ENCODE measurements at places on chromosomes 4 and X.

DNA sequence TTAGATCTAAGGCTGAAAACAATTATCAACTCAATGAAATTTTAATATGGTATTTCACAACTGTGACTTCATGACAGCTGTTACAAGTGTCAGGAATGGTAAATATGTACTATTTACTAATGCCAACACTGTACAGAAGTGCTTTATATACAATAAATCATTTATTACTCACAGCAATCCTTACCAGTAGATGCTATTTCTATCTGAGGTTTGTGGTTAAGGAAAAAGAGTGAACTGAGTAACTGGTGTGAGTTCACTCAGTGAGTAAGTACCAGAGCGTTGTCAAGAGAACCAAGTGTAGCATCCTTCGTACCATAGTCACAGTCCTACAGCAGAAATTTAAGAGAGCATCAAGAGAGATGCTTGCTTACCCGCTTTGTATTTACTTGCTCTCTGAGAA lies 23.3 kb downstream of the MTHFD2L start:
- ATAC-seq: no peak

DNA sequence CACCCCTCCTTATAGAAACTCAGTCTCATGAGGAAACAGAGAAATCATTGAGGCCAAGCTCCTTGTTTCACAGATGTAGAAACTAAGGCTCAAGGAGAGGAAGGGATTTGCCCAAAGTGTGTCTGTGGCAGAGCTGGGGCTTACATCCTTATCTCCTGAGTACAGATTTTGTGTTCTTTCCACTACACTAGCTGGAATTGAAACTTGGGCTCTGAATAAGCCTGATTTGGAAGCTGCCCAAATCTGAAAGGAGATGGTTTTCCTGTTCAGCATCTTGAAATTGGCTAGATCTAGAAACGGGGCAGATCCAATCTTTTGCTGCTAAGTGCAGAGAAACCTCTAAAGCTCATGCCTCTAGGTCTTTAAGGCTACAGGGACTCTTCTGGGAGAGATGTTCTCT lies 24.3 kb downstream of the AWAT2 start:
- no peak for ATAC-seq

DNA sequence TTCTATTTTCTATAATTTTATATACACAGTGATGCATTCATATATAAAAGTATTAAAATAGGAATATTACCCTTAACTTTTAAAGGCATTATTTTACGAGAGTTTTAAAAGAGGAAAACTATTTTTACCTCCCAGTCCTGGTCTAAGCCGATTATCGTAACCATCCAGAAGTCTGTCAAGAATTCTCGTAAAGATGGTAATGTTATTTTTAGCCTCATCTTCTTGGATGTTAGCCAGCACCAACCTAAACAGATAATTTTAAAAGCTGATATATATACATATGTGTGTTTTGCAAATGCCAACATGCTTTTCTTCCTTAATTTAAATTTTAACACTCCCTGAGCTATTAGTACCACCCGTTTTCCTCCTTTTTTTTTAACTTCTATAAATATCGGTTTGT lies 4.0 kb downstream of the GABRA2 start:
- no peak for ATAC-seq

- no peak for ATAC-seq
Observed at GRCh38 chrX:152445926-152446325, 5.2 kb downstream of the GABRA3 start.

GRCh38 chr4:23877758-23878229 lies 12.1 kb downstream of the PPARGC1A start:
- no peak for ATAC-seq

- ATAC-seq: no peak
Observed at GRCh38 chr4:155208258-155209054, at the start of gene NPY2R. Gene NPY2R (plus strand): TSS chr4:155208636. CDS start chr4:155213940, 5,304 bp downstream.

DNA sequence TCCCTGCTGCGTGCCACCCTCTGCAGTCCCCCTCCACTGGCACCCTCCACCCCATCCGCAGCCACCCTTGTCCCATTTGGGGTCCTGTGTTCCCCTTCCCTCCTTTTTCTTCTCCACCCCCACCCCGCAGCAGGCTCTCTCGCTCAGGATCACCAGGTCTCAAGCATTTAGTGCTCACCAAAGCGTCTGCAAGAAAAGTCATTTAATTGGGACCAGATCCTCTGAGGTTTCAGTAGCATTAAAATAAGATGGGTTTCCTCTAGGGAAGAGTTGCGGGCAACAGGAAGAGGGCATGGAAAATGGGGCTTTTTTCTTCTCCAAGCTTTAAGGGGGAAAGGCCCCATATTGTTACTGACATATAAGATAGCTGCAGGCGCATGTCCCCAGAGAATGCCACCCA lies 4.9 kb upstream of the HAUS7 start:
- no peak for ATAC-seq

DNA sequence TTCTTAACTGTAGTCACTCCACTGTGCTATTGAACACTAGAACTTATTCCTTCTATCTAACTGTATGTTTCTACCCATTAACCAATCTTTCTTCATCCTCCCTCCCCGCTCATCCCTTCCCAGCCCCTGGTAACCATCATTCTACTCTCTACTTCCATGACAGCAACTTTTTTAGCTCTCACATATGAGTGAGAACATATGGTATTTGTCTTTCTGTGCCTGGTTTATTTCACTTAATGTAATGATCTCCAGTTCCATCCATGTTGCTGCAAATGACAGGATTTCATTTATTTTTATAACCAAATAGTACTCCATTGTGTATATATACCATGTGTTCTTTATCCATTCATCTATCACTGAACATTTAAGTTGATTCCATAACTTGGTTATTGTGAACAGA lies 186.5 kb downstream of the GABRB1 start:
- ATAC-seq: no peak

DNA sequence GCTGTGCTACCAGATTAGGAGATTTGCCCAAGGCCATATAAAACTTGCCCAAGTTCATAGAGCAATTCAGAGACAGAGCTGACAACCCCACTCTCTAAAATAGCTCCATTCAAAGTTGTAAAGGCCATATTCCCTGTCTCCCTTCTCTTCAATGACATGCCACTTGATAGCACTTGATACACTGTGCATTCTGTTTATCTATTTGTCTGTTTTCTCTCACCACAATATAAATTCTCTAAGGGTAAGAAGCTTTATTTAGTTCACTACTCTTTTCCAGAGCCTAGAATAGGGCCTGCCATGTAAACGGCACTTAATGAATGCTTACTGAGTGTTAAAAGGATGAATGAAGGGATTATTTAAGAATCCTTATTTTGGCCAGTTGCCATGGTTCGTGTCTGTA lies 24.1 kb upstream of the MAP9 start:
- no peak for ATAC-seq

DNA sequence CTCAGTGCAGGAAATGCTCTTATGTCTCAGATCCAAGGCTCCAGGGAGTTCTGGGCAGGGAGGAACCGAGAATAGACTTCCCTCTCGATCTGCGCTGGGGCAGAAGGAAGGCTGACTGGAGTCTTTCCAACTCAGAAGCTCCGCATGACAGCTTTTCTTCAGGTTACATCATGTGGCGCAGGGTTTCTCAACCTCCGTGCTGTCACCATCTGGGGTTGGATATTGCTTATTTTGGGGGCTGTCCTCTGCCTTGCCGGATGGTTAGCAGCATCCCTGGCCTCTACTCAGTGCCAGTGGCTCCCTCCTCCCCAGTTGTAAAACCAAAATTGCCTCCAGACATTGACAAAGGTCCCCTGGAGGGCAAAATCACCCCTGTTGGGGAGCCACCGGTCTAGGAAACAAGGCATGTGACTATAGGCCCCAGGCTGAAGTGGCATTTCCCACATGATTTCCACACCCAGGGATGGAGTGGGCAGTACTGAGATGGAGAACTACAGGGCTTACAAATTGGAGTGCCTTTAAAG lies 21.4 kb downstream of the REELD1 start:
- no peak for ATAC-seq

GRCh38 chr4:186954956-186955355 lies 231.3 kb upstream of the FAT1 start:
- ATAC-seq: no peak

GRCh38 chr4:15495621-15496020 lies 25.9 kb downstream of the CC2D2A start:
- no peak for ATAC-seq

DNA sequence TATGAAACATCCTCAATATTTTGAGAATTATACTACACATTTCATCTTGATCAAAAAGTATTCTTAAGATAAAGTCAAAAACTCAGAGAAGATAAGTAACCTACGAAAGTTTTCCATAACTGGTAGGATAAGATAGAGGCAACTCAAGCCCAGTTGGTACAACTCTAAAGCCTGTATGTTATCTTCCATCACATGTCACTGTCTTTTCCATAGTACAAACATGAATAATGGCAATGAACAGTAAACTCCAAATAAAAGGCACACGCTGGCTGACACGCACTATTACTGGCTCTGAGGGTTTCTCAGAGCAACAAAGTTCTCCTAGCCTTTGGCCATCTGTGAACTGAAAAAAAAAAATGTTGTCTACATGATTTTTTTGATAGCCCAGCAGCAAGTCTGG lies 27.2 kb downstream of the LIN54 start:
- ATAC-seq: no peak
